Stimulated activated CD8-positive, alpha-beta memory T cell treated with anti-CD3 and anti-CD28 coated beads, Interleukin-7, amount 100 ng/mL, for 1 hour (primary cell): ENCODE measurements at places on chromosomes 7 and 10.

DNA sequence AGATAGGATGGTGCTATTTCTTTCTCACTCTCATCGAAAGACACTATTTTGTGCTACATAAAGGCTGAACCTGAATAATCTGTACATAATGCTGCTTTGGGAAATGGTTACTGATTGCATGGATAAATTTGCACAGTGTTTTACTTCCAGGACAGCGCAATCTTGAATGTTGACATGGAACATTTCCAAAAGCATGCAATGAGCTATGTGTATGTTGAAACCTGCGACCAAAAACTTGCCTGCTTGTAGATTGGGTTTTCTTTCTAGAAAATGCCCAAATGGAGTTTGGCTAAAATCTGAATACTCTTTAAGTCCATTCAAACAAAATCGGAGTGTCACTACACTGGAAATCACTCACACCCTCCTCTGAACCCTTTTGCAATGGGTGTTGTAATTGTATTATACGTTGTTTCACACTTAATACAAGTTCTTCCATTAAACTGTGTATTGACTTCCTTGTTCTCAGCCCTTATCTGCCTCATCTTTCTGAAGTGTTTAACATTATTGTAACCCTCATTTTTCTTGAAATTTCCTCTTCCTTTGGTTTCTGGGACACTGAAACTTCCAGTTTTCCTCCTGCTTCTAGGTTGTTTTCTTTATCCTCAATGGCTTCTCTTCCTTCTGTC lies 73.7 kb upstream of the CAPZA2 start:
- no peak for DNase-seq

- no peak for DNase-seq
Observed at GRCh38 chr7:94529516-94529915, 19.9 kb downstream of the CASD1 start.

GRCh38 chr7:49341849-49342248 lies 417.5 kb downstream of the CDC14C start:
- no peak for DNase-seq

GRCh38 chr7:727104-727805 lies at the start of gene PRKAR1B:
PRKAR1B (minus strand) TSS chr7:727281; CDS start chr7:711505, 15,776 bp downstream.
- no peak for DNase-seq

GRCh38 chr7:74501298-74501697 lies 47.6 kb downstream of the GTF2IRD1 start:
- DNase-seq: no peak

DNA sequence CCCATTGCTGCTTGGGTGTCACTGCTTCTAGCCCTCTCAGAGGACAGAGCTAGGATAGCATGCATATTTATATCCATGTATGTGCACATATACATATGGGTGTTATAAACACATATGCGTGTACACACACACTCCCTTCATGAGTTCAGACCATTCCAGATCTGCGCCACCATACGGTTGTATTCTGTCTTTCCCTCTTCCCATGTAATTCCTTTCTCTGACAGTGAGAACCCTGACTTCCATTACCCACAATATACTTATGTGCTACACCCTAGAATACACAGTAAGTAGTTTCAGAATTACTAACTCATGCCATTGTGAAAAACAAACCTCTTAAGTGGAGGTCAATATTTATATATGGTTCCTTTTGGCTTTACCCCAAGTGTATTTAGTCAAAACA lies 116.6 kb upstream of the SAMD8 start:
- DNase-seq: no peak

GRCh38 chr10:91247360-91248111 lies 27.1 kb downstream of the PCGF5 start:
- no peak for DNase-seq

GRCh38 chr7:5750031-5750653 lies 31.3 kb downstream of the RNF216 start:
- no peak for DNase-seq

GRCh38 chr10:96501985-96502384 lies 11.7 kb downstream of the TLL2 start:
- DNase-seq: no peak

- DNase-seq: no peak
Observed at GRCh38 chr10:126917375-126917774, 12.1 kb downstream of the DOCK1 start.

GRCh38 chr10:124942317-124943169 lies 620 bp downstream of the ZRANB1 start:
- no peak for DNase-seq
